ENCODE measurements at places on chromosomes 13 and 19.

GRCh38 chr13:99415014-99415650 is 86.1 kb upstream of the TM9SF2 start:
- no peak for DNase-seq

DNA sequence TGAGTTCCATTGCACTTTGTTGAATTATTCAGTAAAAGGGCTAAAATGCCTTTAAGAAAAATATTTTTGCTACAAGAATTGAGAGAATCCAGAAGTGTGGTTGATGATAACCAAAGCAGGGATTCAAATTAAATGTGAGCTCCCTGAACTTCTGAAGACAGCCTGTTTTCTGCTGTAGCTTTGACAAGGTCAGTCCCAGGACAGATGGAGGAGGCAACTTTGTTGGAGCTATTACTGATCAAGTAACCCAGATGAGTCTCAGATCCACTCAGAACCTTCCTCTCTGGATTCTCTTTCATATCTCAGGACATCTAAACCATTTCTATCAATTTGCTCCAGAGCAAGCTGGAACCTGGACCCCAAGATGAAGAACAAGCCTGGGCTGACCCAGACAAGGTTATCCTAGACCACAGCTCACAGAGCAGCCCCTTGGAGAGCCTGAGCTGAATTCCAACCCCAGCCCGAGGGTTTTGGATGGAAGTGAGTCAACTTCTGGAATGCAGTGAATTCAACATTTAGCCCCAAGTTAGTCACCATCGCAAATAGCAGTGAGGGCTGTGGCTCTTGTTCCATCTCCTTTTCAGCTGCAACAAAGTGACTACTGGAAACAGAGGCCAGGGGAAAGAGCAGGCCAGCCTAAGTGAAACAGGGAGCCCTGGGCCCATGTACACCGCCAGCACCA is 137.8 kb upstream of the TSC22D1 start:
- DNase-seq: no peak

DNA sequence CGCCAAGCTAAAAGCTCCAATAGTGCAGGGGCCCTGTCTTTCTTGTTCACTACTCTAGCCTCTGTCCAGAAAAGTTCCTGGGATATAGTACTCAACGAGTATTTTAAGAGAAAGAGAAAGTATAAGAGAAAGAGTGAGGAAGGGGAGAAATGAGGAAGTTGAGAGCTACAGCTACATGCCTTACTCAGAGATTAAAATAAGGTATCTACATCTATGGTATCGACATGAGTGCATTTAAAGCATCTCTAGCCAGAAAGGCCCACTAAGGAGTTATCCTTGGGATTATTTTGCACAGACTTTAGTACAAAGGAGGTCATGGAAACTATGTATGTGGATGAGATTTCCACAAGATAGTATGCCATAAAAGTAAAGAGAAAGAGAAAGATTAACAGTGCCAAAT is 28.5 kb downstream of the MYCBP2 start:
- no peak for DNase-seq

DNA sequence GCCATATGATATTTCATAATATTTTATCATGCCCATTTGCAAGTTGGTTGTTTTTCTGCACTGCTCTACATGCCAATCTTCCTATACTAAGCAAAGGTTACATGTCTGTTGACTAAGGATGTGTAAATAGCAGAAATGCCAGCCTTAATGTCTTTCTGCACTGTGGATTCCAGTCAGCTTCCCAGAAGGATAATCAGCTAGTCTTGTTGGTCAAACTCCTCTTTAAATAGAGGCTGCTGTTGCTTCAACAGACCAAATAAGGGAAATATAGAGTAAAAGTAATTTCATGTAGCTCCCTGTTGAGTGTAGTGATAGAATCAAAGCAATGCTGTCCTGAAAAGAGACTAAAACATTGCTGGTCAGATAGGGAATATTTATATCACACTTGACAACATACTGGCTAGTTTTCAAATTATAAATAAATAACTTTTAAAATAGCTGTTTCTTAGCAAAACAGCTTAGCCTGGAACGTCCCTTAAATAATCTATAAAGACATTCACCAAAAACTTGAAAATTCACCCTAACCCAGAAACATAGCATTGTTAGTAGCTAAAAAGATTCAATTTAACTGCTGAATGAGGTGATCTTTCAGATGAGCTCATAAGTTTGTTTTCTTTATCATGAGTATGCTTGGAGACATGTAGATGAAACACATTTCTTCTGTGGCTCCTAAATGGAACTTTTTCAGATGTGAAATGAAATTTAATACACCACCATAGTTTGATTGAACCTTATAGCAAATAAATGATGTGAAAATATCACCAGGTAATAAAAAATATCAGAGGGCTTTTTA is 56.6 kb downstream of the FRY start:
- DNase-seq: no peak

- peak; percentile 77 for DNase-seq
Measured at GRCh38 chr19:49145573-49146407, 9.4 kb downstream of the HRC start.

DNA sequence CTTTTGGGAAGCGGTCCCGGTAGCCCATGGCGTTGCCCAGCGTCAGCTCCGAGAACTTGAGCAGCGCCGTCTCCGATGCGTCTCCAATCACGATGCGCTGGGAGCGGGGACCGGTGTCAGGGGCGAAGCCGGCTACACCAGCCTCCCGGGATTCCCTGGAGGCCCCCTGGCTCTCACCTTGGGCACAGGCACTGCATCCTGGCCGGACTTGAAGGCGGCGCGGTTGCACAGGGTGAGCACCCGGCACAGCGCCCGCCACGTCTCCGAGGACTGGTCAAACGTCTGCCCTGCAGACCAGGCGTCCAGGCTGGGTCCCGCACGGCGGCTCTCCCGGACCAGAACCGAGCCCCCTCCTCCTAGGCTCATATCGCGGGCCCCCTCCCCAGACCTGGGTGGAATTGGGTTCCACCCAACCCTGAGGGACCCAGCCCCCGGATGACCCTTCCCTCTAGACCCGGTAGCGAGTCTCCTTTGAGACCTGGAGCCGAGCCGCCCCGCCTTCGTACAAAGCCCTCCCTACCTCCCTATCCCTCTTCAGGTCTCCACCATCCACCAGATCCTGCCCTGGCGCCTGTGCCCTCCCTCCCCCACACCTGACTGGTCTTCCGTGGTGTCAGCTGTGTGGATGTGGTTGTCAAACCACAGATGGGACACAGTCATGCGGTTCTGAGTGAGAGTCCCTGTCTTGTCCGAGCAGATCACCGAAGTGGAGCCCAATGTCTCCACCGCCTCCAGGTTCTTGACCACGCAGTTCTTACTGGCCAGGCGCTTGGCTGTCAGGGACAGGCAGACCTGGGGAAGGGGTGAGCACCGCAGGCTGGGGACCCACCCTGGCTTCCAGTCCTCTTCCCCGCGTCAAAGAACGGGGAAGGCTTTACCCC is 4.8 kb downstream of the ATP4A start:
- DNase-seq: no peak

DNA sequence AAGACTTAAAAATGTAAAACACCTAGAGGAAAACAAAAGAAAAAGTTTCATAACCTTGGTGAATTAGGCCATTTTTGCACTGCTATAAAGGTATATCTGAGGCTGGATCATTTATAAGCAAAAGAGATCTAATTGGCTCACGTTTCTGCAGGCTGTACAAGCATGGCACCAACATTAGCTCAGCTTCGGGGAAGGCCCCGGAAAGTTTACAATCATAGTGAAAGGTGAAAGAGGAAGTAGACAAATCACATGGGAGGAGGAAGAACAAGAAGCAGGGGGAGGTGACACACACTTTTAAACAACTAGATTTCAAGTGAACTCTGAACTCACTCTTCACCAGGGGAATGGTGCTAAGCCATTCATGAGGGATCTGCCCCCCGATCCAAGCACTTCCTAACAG is 1358.5 kb upstream of the PCDH9 start:
- DNase-seq: no peak

DNA sequence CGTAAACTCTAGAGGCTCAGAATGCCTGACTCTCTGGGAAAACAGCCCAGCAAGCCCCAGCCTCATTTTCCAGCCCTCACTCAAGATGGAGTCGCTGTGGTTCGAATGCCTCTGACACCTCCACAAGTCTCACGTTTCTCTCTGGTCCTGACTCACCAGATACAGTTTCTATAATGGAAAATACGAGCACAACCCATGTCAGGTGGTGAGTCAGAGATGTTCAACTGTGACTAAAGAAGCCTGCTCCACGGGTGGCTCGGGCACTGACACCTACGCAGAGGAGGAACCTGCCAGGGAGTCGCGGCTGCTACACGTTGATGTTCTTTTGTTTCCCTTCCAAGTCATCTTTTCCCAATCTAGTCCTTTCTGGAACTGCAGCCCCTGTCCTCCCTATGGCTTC is 87.1 kb upstream of the STK24 start:
- DNase-seq: no peak

DNA sequence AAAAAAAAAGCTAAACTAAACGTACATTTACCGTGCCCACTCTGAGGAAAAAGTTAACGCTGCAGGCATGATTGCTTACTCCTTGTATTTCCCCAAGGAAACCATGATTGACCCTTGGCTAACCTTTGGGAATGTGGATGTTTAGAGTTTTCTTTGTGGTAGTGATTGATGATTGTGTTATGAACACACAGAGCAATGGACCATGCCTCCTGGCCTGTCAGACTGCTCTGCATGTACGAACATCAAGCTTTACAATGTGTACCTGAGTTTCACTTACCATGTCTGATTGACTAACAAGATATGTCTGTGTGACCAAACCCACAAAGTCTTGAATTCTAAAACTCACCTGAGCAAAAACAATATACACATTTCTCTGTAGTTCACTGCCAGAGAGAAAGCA is 35.1 kb downstream of the MYCBP2 start:
- no peak for DNase-seq

GRCh38 chr13:46901721-46902120 is 4.9 kb upstream of the HTR2A start:
- DNase-seq: no peak

GRCh38 chr13:77516342-77516789 is 19.1 kb upstream of the SCEL start:
- peak; percentile 47 for DNase-seq

DNA sequence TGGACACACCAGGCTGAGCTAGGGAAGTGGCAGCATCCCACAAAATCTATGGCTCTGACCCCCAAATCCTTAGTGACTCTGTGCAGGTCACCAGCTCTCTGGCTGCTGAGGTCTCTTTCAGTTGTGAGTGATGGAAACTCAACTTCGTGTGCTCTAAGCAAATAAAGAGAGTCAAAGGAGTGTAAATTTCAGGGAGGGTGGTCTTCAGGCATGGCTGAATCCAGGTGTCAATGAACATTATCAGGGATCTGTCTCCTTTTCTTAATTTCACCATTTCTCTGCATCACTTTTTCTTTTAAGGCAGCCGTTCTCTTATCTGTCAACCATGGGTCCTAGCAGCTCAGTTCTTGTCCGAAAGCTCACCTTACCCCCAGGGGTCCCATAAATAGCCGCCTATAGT is 6.2 kb downstream of the CYP4F12 start:
- DNase-seq: no peak

DNA sequence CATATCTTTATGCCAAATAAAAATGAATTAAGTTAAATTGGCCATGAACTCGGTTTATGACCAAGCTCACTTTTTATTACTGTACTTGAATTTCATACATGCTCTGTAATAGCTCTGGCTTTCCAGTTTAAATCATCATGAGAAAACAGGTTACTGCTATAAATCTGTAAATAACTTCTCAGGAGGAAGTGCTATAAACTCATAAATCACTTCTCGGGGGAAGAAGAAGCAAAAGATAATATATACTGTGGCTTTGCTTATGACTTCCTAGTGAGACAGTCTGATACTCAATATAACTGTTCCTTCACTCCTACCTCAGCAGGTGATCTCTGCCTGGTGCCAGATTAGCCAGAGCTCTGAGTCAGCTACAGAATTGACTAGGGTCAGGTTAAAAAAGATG is 12.5 kb downstream of the SUPT20H start:
- no peak for DNase-seq

DNA sequence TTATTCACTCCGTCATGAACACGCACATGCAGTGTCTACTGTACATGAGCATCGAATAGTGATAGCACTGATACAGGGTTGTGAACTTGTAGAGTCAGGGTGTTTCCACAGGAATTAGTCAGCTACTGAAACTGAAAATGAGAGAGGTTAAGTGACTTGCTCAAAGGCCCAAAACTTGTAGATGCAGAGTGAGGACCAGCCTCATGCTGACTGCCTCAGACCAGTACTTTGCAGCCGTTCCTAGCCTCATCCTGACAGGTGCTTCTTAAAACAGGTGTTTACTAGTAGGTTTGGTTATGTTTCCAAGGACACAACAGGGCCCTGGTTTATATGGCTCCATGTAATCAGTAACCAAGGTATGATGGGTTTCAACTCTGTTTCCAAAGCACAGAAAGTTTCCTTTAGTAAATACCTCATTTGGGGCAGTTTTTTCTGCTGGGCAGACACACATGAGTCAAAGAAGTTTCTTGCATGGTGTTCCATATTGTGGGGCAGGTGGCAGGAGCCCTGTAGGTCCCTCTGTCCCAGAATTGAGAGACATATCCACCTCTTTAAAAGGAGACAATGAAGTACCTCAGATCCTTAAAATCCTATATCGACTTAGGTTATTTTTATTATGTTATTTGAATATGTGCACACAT is 16.0 kb downstream of the FGF9 start:
- no peak for DNase-seq

GRCh38 chr13:40640202-40640601 is 26.2 kb downstream of the FOXO1 start:
- DNase-seq: no peak

GRCh38 chr13:60227158-60227557 is 63.4 kb upstream of the DIAPH3 start:
- DNase-seq: no peak

GRCh38 chr19:18419699-18420460 is 682 bp downstream of the SSBP4 start:
- no peak for DNase-seq

GRCh38 chr13:89610331-89610730 is 1737.2 kb upstream of the MIR17HG start:
- DNase-seq: no peak

DNA sequence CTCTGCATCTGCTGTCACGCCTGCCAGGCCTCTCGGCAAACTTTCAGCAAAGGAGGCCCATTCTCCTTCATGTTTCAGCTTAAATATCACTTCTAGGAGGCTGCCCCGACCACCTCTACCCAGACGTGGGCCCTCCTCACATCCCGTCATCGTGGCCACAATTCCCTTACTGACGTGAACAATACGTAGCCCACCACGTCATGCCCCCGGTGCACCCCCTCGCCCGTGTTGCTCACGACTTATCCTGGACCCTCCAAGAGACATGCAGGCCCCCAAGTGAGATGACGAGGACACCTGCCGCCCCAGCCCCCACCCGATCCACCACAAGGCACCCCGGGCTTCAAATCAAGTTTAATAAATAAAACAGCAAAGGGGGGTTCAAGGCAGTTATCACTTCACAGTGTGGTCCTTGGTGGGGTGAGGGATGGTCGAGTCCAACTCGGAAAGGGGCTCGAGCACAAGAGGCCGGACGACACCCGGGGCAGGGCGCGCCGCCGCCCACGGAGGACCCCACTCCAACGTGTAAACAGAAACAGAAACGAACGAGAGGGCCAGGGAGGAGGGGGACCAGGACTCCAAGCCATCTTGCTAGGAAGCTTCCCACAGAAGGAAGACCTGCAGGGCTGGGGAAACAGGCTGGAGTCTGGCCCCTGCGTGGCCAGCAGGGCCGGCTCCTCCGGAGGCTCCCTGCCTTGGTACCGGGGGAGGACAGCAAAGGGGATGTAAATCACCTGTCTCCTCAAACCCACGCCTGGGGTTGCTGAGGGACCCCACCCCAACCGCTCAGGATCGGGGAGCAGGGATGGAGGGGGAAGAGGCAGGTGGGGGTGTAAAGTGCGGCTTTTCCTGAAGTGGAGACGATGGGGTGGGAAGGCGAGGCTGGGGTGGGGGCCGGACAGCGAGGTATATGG is 14.3 kb upstream of the PLPP2 start:
- DNase-seq: no peak

- no peak for DNase-seq
Measured at GRCh38 chr19:4506449-4507149, 11.7 kb downstream of the PLIN4 start.
